ENCODE measurements at places on chromosomes 3 and 15. TPM values are rescaled to one million over a fixed set of nuclear protein-coding genes. Genes with fewer than 3 reads are reported as not detected.
A peak's percentile ranks its signal among the peaks of the same experiment; 100 is the strongest.

DNA sequence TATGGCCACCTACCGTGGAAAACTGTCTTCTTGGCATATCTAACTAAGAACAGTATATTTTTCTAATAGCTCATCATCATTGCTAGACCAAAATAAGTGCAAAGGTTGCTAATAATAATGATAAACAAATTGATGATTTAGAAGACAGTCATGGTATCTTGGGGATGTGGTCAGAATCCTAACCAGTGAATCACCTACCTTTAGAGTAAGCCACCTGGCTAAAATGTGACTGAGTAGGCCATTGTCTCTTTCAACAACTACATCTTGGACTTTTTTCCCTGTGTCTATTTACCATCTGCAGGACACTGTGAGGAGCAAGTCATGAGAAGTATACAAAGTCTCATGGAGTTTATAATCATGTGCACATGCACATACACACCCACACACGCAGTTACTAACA is 273.5 kb upstream of the SEMA6D start:
- no peak for DNase-seq

DNA sequence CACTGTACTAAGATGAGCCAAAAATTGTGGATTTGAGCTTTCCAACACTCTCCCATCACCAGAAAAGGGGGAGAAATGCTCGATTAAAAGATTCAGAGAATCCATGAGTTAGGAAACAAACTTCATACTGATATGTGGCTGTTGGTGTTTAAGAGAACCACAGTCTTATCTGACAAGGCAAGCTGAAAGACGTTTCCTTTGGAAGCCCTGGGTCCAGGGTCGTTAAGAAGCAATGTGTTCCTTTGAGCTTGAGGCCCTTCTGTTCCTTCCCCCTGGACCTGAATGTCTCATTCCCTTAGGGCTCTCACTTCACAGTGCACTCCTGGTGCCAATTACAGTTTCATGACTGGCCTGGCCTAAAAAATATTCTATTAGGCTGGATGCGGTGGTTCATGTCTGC is 524.8 kb upstream of the PPP2R3A start:
- DNase-seq, result no peak

The LEKR1 gene
- 1.8 TPM for total RNA-seq

- DNase-seq, result peak; percentile 94
These were observed at the start of gene BUB1B for GRCh38 chr15:40160689-40161688. BUB1B (plus strand) TSS chr15:40161069; CDS start chr15:40161221, 152 bp downstream.
